ENCODE measurements at places on chromosomes 7 and 10. TPM values are rescaled to one million over a fixed set of nuclear protein-coding genes. Genes with fewer than 3 reads are reported as not detected.

IKZF1 gene
- total RNA-seq, result 294 TPM

CYP2C9 gene
- not detected for total RNA-seq

GLCCI1 gene
- 132 TPM for total RNA-seq

SCART1 gene
- 9.9 TPM for total RNA-seq

TCAF2 gene
- total RNA-seq, result 8.7 TPM

GRCh38 chr7:75924889-75925288, 9.9 kb downstream of the POR start:
- no peak for DNase-seq

DNA sequence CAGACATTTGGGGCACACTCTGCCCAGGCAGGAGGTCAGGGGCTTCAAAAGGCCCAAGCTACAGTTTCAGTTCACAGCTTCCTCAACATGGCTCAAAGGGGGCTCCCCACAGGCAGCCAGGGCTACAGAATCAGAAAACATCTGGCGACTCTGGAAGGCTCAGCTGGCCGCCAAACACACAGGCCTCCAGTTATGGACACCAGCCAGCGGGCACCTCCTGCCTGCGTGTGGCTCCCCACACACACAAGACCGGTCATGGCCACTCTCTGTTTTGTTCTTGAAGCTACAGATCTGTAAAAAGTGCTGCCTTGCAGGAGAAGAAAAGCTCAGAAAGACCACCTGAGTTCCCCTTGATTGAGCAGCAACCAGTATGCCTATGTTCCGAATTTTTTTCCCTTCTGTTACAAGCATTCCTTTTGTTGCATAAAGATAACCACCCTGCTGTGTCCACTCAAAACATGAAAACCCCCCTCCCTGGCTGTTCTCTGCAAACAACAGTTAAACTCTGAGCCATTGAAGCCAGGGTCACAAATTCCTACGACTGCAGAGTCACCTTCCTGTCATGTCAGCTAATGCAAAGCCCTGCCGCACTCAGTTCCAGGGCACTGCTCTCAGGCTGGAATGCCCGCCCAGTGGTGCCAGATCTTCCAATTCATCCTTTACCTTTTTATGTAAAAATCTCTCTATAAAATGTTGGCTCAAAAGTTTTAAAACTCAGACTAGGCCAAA, 33.6 kb downstream of the VSTM4 start:
- DNase-seq, result no peak

- DNase-seq, result no peak
These were observed 199.8 kb downstream of the JCAD start for GRCh38 chr10:29859521-29860130.

DNA sequence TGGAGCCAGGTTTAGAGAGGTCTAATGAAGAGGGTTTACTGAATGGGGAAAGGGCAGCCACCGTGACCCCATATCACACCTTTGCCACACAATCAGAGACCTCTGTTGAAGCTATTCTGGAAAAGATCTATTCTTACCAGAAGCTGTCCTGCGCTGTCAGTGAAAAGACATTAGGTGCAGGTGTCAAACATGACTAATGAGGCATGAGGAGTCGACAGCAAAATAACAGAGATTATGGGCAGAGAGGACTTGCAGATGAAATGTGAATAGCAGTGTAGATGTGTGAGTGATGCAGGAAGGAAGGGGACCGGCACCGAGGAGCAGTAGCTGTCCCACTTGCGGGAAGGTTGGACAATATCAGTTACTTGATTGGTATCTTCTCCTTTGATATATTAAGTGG, 627.7 kb upstream of the GALNT17 start:
- DNase-seq, result no peak

DNA sequence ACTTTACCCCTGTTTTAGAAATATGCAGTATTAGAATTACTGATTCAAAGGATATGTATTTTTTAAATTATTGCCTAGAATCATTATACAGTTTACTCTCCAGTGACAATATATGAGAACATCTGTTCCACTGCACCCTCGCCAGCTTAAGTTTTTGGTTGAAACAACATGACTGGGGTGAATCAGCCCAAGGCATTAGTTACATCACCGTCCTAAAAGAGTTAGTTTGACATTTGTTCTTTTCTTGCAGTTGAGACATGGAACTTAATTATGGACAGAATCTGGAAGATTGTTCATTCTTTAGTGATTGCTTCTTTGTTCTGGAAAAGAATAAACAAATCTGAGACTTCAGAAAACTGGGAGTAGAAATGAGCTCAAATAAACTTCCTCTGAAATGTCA, 167.3 kb upstream of the DKK1 start:
- DNase-seq, result no peak

Data from natural killer cell (primary cell).